Immature natural killer cell (primary cell): ENCODE measurements at places on chromosomes 2 and 18. TPM values are rescaled to one million over a fixed set of nuclear protein-coding genes. Genes with fewer than 3 reads are reported as not detected.

RFX8 gene
- polyA plus RNA-seq: not detected

WDPCP gene
- polyA plus RNA-seq: 7.7 TPM

TMEM178A gene
- not detected for polyA plus RNA-seq

CNGA3 gene
- polyA plus RNA-seq: not detected

DSG1 gene
- polyA plus RNA-seq: not detected

PTPN18 gene
- polyA plus RNA-seq: 89.4 TPM

EVX2 gene
- not detected for polyA plus RNA-seq

ZNF804A gene
- 0.03 TPM for polyA plus RNA-seq

RNF152 gene
- polyA plus RNA-seq: 0.07 TPM

CNTNAP5 gene
- not detected for polyA plus RNA-seq
